Substantia nigra (tissue), 51 donors: ENCODE measurements at places on chromosomes 1 and 21.

DNA sequence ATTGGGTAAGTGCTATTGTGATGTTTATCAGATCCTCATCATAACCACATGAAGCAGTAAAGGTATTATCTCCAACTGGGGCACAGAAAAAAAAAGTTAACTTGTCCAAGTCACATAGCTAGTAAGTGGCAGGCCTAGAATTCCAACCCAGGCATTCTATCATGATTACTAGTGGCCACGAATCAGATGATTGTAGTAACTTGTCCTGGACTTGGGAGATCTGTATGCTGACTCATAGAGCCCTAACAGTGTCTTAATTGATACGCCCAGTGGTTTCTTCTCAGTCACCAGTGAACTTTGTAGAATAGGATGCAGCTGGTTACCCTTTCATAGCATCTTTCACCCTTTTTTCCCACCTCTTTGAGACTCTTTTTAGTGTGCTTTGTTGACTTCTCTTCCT is 91.1 kb upstream of the UBE2U start:
- DNase-seq = no peak

DNA sequence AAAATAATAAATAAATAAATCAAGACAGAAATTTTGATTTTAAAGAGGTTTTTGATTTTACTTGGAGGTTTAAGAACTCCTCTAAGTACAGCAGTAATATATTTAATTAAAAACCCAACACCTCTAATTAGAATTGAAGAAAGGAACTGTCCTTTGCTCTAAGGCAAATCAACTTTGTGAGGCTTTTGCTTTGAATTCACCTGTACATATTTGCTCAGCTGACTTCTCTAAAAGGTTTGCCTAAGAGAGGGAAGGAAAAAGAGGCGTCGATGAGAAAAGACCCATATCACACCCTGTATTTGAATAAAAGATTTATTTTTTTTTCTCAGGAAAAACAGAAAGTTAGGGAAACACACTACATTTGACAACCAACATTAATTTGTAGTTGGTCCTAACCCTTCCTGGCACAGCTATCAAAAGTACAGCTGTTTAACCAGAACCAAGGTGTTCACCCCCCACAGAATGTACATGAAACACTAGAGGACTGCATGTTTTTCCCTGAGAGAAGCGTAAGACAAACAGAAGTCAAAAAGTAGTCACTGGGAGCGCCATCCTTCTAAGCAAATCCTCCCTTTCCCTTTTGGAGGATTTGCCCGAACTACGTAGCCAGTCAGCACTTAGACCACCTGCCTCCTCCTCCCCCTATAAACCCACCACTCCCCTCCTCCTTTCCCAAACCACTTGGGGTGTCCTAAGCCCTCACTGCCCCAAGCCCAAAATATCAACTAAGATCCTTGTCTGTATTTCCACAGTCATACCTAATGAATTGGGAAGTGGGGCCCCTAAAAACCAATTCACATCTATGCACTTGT is 4.9 kb downstream of the MCL1 start:
- no peak for DNase-seq

DNA sequence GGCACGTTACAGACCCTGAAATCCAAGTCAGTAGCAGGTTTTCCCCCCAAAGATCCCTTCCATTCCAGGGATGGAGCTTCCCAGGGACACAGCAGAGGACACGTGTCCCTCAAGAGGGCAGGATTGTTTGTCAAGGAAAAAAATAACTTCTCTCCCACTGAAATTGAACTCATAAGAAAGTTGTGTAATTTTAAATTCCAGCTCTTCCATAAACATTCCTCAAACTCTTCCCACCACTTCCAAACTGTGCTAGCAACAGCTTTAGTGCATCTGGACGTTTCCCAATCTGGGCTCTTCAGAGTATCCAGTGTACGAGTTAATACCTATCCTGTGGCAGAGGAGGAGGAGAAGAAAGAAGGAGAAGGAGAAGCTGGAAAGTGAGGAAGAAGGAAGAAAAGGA is 79.6 kb downstream of the PSMG1 start:
- DNase-seq = no peak

DNA sequence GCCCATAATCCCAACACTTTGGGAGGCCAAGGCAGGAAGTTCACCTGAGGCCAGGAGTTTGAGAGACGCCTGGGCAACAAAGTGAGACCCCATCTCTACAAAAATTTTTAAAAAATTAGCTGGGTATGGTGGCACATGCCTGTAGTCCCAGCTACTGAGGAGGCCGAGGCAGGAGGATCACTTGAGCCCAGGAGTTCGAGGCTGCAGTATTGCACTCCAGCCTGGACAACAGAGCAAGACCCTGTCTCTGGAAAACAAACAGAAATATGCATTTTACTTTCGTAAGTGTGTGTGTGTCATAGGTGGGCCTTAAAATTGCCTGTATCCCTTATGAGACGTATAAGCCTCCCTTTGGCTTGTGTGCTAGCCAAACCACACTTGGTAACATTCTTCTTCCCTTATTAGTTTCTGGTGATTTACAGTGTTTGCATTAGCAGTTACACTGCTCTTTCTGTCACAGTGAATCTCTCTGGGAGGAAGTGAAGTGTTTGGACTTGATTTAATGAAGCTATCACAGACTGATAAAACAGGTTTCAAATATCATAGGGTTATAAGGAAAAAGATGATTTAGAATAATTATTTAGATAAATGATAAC is 48.9 kb upstream of the KIF26B start:
- DNase-seq = no peak

- no peak for DNase-seq
Measured at GRCh38 chr1:198519639-198520501, 20.6 kb downstream of the ATP6V1G3 start.

DNA sequence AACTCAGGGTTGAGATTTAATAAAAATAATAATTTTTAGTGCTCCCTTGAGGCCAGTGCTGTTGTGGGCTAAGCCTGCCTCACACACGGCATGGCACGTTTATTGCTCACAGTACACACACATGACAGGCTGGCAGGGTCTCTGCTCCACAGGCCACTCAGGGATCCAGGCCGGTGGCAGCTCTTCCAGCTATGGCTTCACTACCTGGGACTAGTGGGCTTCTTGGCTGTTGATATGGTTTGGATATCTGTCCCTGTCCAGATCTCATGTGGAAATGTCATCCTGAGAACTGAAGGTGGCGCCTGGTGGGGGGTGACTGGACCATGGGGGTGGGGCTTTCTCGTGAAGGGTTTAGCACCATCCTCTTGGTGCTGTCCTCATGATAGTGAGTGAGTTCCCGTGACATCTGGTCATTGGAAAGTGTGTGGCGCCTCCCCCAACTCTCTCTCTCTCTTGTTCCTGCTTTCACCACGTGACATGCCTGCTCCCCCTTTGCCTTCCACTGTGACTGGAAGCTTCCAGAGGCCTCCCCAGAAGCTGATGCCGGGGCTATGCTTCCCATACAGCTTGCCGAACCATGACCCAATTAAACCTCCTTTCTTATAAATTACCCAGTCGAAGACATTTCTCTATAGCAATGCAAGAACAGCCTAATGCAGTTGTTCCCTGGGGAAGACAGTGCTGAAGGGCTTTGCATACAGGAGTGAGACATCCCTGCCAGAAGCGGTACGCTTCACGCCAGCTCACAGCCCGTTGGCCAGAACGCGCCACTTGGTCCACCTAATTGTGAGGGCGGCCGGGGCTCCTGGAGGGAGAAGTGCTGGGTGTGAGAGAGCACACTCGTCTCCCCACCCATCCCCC is 226.9 kb upstream of the C1orf174 start:
- no peak for DNase-seq

DNA sequence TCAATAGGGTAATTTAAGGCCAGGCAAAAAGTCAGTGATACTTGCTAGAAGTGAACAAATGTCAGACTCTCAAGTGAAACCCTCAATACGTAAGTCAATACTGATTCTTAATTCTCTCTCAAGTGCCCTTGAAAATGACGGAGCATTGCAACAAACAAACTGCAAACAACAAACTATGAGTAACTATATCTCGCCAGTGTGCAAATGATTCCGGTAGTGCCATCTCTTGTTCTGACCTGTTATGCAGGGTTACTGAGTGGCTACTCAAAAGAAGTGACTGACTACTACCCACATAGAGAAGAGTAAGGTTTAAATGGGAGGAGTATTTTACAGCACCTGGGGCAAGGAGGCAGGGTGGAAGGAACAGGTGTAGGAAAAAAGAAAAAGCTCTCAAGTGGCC is 1.6 kb downstream of the SLC19A2 start:
- no peak for DNase-seq

DNA sequence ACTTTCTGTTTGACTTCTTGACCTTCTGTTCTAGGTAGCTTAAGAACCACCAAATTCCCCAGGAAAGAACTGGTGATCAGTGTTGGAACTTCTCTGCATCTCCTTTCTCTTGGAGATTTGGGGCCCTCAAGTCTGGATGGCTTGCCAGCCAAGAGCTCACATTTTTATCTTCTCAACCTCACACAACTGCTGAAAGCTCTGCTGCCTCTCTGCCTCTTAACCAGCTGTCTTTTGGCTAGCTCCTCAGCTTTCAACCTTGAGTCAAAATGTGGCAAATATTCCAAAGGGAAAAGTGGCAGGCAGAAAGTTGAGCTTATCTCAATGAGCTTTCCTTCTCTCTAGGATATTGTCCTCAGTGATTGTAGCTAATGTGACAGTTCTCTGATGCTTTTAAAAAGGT is 89.2 kb upstream of the CCDC190 start:
- no peak for DNase-seq

DNA sequence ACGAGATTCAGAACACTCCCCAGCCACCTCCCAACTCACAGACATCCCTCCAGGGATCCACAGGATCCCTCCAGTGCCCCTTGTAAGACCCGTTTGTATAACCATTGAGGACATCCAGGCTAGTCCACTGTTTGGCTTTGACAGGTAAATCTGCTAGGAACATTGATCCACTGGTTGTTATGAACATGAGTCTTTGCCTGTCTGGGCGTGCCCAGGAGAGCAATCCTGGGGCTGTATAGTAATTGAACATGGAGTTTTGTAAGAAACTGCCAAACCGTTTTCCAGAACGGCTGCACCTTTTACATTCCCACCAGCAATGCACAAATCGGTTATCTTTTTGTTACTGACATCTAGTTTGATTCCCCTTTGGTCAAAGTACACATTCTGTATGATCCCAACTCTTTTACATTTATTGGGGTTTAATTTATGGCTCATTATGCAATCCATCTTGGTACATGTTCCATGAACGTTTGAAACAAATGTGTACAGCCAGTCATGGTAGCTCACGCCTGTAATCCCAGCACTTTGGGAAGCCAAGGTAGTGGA is 88.7 kb downstream of the WDR4 start:
- no peak for DNase-seq

- no peak for DNase-seq
Measured at GRCh38 chr1:24932284-24932683, 2.2 kb upstream of the RUNX3 start.
